ENCODE measurements at places on chromosomes 7 and 10.

DNA sequence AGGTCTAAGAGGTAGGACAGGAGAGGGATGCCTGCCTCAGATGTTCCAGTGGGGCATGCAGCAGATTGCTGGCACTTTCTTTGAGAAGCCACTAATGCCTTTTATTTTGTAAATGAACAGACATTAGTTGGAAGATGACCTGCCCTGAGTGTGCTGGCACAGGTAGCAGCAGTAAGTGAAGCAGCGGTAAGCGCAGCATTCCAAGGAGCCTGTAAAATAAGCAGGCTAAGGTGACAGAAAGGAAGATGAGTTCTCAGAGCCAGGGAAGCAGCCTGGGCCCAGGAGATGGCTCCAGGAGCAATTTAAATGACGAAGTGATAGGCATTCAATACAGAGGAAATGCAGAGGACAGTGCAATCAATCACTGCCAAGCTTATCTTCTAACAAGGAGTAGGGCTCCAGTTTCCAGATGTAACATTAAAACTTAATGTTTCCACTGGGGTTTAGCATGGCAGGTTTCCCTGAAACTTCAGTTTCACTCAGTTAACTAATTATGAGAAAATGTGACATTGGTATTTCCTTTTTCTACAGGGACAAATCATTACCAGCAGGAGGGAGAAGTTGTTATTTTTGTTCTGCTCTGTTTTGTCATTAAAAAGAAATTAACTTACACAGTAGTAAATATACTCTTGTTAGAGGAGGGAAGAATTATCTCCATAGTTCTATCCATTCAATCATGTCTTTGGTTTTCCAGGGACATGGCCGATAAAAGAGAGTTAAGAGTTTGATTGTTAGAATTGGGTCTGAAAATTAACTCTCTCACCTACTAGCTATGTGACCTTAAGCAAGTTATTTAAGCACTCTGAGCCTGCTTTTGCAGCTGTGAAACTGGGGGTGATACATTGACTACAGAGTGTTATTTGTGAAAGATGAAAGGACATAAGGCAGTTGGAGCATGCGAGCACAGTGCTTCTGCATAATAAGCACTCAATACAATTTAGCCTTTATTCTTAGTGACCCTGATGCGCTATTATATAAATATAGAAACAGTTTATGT is 96.6 kb upstream of the PTN start:
- no peak for DNase-seq

- DNase-seq, result no peak
These were observed 77.5 kb upstream of the GTF2I start for GRCh38 chr7:74579800-74580685.

- no peak for DNase-seq
These were observed 322.6 kb upstream of the SEMA3D start for GRCh38 chr7:85509476-85509875.

GRCh38 chr10:89269433-89270152 is 18.0 kb upstream of the LIPA start:
- DNase-seq, result no peak

GRCh38 chr7:54888067-54888733 is 129.2 kb upstream of the SEC61G start:
- DNase-seq, result no peak

DNA sequence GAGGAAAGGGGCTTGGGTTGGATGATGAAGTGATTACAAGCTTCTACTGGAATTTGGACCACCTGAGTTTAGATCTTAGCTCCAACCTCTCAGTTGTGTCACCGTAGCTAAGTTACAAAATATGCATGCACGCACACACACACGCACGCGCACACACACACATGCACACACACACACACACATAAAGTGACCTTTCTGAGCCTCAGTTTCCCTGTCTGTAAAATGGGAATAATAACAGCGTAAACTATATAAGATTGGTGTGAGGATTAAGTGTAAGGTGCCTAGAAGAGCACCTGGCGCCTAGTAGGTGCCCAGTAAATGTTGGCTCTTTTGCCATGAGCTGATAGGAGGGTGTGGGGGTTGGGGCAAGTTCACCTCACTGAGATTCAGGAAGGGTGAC is 12.6 kb upstream of the AQP1 start:
- DNase-seq, result no peak

DNA sequence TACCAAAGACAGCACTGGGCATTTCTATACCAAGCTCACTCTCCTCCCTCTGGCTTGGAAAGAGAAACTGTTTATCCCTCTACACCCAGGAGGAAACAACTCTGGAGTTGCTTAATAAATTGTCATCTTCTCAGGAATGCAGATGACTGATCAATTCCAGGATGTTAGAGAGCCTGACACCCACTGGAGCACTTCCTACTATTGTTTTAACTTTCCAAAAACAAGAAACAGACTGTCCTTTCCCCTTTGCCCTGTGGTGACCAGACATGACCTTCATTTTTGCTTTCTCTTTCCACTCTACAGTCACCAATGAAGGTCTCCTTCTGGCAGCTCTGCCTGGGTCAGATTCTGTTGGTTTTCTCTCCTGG is 19.6 kb downstream of the GIMAP4 start:
- DNase-seq, result no peak
